ENCODE measurements at places on chromosomes 1 and 21.
A peak's percentile ranks its signal among the peaks of the same experiment; 100 is the strongest.

GRCh38 chr1:248733566-248733965 is 22.0 kb downstream of the LYPD8 start:
- DNase-seq = no peak

GRCh38 chr1:100516857-100517256 is 21.1 kb upstream of the GPR88 start:
- DNase-seq = no peak

DNA sequence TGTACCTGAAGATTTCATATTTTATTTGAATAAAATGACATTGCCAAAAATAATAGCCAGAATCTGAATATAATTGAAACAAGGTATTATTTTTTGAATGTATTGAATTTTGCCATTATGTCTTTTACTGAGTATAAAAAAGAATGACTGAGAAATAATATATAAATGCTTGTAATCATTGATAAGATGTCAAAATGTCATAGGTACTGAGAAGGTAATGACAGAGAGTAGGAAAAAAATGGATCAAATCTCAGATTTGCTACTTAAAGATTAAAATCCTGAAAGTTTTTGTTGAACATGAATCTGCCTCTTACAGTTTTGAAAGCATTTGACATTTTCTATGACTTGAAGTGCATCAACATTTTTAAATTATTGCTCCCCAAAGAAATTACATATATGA is 1069.9 kb upstream of the ADGRL4 start:
- DNase-seq = no peak

DNA sequence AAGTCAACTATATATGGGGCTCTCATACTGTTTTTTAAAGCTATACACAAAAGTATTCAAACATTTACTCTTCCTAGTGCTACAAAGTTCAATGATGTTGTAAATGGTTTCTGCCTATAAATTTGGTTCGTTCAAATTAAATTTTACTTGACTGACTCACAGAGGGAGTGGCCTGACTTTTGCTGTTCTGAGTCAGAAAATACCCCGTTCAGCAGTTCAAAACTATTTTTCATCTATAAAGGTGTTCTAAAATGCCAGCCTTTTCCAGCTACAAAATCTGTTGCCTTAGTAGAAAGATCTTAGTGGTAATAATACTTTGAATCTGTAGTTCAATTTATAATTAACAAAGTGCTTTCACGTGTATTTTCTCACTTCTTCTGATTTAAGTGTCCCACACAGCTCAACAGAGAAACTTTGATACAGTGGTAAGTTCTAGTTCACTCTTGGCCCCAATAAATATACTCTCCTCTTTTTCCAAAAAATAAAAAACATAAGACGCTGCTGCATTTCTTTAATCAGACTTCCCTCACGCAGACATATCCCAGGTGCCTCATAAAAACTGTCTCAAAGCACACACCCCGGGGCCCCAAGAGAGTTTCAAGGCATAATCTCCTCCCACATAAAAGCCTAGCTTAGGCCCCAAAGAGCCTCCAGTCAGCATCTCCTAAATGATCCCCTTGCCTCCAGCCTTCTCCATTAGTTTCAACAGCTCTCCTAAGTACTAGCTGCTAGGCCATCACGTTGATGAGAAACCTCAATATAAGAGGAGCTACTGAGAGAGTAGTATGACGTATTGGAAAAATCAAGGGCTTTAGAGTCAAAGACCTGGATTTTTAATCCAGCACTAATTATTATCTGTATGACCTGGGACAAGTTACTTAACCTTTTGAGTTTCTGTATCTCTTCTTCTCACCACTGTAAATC is 3.2 kb downstream of the PTP4A2 start:
- peak; percentile 92 for DNase-seq

- DNase-seq = no peak
These were observed 1.8 kb downstream of the SH3GLB1 start for GRCh38 chr1:86706018-86706635.

DNA sequence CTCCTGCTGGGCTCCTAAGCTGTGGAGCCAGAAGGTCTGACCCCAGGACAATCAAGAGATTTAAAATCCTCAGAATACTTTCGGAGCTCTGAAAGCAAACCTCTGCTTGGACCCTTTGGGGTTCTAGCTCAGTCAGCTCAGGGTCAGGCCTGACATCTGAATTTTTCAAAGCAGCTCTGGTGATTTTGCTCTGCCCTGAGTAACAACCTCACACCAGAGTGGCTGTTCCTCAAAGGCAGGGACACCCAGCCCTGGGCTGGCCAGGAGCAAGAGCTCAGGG is 11.9 kb downstream of the SLC1A7 start:
- no peak for DNase-seq

DNA sequence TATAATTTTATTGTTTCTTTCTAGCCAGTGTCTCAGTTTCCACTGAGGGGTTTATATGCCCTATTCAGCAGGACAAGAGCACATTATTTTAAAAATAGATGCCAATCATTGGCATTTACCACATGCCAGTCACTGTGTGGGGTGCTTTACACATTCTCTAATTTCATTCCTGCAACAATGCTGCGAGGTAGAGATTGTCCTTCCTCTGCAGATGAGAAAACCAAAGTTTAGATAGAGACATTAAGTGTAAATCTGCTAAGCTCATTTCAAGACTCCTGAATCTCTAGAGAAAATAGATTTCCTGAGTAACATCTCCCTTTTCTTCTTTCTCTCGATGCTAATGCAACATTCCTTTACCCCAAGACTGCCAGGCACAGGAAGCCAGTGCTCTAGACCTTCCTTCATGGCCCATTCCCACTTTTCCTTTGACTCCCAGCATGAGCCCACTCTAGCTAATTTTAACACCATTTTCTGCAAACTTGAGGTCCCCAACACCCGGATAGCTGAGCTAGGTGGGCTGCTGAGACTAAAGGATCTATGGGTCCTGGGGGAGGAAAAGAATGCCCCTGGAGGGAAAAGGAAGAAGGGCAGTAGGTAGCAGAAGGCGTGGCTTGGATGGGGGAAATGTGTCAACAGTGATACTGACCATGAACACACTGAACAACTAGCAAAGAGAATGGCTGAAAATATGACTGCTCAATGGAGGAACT is 50.0 kb downstream of the SH3GLB1 start:
- DNase-seq = no peak

- peak; percentile 48 for DNase-seq
These were observed 112.7 kb upstream of the JUN start for GRCh38 chr1:58896246-58897183.

DNA sequence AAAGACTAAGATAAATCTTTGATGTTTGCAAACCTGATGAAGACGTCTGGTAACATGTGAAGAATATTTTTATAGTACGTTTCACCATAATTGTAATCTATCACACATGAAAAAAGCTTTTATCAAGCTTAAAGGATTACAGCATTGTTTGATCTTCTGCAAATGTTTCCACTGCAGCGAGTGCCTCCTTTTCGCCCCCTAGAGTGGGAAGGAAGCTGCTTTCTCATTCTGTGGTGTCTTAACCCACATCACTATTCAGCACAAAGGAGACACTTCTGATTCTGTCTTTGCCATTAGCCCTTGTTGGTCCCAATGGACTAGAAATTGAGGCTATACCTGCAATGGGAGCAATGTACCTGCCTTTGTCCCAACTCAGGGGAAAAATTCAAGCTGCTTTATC is 46.0 kb upstream of the IL12RB2 start:
- peak; percentile 36 for DNase-seq

GRCh38 chr21:44531606-44532564 is 8.1 kb downstream of the KRTAP10-1 start:
- peak; percentile 14 for DNase-seq

DNA sequence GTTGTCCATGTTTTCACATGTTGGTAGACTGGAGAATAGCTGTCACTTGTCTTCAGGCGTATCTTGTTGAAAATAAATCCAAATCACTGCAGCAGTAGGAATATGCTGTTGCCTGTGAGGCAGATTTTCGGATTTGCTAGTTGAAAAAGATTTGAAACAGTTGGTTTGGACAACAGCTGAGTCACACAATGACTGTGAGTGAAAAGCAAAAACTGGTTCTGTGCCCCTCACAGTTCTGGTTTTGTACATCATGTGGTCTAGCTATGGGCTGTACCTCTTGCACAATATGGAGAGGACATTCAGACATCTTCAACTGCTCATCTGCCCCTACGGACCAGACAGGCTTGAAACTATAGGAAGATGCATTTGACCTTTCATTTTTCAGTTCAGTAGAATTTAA is 1.8 kb downstream of the ARF1 start:
- DNase-seq = no peak

- no peak for DNase-seq
These were observed 10.6 kb upstream of the USP1 start for GRCh38 chr1:62426237-62426636.

GRCh38 chr1:18351735-18352134 is 129.0 kb upstream of the KLHDC7A start:
- peak; percentile 87 for DNase-seq

DNA sequence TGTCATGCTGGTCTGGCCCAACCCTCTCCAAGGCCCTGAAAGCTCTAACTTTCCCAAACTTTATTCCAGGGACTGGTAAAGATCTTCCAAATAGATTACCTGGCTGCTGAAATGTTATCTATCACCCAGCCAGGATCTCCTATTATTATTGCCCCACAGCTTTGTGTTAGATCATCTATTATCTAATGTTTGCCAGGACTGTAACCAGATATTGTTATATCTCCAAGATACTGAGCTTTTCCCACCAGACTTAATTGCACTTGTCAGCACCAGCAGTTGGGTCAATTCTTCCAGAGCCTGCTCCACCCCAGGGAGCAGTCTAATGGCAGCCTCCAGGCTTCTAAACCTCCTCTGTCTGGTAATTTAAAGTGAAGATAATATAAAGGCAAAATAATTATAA is 59.1 kb downstream of the PRDX6 start:
- no peak for DNase-seq

GRCh38 chr1:63866084-63866483 is 92.3 kb downstream of the ROR1 start:
- no peak for DNase-seq

Measured in NCI-H82 (cell line).